ENCODE measurements at places on chromosomes 6 and 20. TPM values are rescaled to one million over a fixed set of nuclear protein-coding genes. Genes with fewer than 3 reads are reported as not detected.

The TTI1 gene
- 32.9 TPM for total RNA-seq

The ERMARD gene
- total RNA-seq = 15.8 TPM

The NSFL1C gene
- total RNA-seq = 123 TPM

The C20orf96 gene
- 4.5 TPM for total RNA-seq

The TNXB gene
- total RNA-seq = under 0.01 TPM

The MOCS3 gene
- total RNA-seq = 15.0 TPM

The DOK5 gene
- 0.68 TPM for total RNA-seq

The DSP gene
- total RNA-seq = 161 TPM

The TCP11 gene
- total RNA-seq = not detected

The TTLL9 gene
- not detected for total RNA-seq

The KCNS1 gene
- total RNA-seq = not detected
